Common myeloid progenitor, CD34-positive (primary cell): ENCODE measurements at places on chromosomes 2 and 18.

DNA sequence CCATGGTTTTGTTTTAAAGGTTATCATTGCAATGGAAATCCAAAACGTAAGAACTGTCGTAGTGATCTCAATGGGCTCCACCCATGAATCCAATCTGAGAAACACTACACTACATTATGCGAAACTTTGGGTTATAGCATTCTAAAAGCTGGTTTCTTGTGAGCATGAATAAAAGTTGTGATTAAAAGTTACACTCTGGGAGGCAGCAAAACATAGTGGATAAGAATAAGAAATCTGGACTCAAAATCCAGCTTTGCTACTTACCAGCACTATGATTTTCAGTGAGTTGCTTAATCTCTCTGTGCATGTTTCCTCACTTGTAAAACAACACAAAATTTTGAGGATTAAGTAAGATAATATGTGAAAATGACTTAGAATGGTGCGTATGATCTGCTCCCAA is 25.7 kb upstream of the THOC1 start:
- H3K4me1 ChIP-seq = peaks cover 7% of the 10 kb centered on the region
- no peaks in the 10 kb centered on the region for H3K36me3 ChIP-seq
- peak; percentile 11 for DNase-seq

DNA sequence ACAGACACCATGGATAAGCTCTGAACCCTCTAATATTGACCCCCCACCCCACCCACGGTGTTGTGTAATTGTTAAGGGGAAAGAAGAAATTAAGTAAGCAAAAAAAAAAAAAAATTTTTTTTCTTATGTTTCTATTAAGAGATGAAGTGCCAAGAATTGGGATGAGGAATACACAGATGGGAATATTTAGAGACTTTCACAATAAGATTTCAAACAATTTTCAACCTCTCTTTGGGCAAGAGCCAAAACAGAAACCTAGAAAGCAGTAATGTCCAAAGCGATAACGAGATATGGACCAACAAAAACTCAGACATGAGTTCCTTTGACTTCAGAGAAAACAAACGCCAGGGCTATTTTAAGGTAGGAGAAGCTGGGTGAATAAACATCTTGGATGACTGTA is 14.4 kb downstream of the PIEZO2 start:
- no peak overlapping the region for H3K27ac ChIP-seq
- H3K4me1 ChIP-seq = no peaks in the 10 kb centered on the region
- H3K4me3 ChIP-seq = no peak overlapping the region
- no peaks in the 10 kb centered on the region for H3K36me3 ChIP-seq
- no peaks in the 10 kb centered on the region for H3K27me3 ChIP-seq

DNA sequence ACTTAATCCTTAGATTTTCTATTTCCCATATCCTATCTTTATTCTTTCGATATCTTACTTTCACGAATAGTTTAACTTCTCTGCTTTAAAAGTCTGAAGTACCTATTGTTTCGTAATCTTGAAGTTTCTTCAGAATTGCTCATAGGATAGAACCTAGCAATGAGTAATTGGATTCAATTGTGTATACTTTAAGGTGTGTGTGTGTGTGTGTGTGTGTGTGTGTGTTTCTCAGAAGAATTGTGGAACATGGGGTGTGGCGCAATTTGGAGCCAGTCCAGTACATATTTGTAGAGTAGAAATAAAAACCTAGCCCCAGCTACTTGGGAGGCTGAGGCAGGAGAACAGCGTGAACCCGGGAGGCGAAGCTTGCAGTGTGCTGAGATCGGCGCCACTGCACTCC is 897.6 kb downstream of the BCL11A start:
- DNase-seq = no peak
- H3K4me1 ChIP-seq = no peaks in the 10 kb centered on the region
- H3K27ac ChIP-seq = no peak overlapping the region
- no peaks in the 10 kb centered on the region for H3K27me3 ChIP-seq
- H3K36me3 ChIP-seq = no peaks in the 10 kb centered on the region

DNA sequence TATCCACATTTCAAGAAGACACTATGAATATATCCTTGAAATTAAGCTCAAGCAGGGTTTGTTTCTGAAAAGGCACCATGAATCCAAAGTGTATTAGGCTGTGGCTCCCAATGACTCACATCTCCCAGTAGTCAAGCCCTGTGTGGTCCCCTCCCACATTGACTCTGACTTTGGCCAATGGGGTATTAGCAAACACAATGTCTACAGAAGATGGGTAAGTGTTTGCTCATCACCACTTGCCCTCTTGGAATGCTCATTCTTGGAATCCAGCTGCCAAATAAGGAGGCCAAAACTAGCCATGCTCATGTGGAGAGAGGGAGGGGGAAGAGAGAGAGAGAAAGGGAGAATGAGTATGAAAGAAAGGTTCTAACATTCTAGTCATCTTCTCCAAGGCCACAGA is 490.0 kb downstream of the TXNL1 start:
- DNase-seq = no peak
- no peak overlapping the region for H3K4me3 ChIP-seq
- H3K36me3 ChIP-seq = no peaks in the 10 kb centered on the region
- no peak overlapping the region for H3K27ac ChIP-seq
- no peaks in the 10 kb centered on the region for H3K4me1 ChIP-seq

GRCh38 chr2:134299334-134299733 is 45.5 kb downstream of the MGAT5 start:
- no peaks in the 10 kb centered on the region for H3K36me3 ChIP-seq
- H3K4me1 ChIP-seq = peaks cover 21% of the 10 kb centered on the region
- no peak overlapping the region for H3K4me3 ChIP-seq

DNA sequence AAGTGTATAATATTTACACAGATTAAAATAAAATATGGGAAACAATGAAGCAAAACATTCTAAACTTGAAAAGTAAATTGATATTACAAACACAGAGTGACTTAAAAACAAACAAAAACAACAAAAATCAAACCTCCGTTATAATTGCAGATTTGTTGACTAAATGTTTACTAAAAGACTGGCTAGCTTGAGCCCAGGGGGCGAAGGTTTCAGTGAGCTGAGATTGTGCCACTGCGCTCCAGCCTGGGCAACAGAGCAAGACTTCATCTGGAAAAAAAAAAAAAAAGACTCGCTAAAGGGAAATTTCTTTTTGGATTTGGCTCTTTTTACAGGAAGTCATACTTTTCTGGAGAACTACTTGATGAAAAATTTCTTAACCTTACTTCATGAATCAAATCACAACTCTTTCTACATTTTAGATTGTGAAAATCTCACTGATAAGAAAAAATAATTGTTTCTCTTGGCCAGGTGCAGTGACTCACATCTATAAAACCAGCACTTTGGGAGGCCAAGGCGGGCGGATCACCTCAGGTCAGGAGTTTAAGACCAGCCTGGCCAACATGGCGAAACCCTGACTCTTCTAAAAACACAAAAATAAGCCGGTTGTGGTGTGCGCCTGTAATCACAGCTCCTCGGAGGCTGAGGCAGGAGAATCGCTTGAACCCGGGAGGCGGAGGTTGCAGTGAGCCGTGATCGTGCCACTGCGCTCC is 9.7 kb downstream of the TFPI start:
- H3K27me3 ChIP-seq = no peaks in the 10 kb centered on the region
- DNase-seq = no peak
- no peak overlapping the region for H3K27ac ChIP-seq
- H3K4me3 ChIP-seq = no peak overlapping the region
- H3K36me3 ChIP-seq = no peaks in the 10 kb centered on the region

DNA sequence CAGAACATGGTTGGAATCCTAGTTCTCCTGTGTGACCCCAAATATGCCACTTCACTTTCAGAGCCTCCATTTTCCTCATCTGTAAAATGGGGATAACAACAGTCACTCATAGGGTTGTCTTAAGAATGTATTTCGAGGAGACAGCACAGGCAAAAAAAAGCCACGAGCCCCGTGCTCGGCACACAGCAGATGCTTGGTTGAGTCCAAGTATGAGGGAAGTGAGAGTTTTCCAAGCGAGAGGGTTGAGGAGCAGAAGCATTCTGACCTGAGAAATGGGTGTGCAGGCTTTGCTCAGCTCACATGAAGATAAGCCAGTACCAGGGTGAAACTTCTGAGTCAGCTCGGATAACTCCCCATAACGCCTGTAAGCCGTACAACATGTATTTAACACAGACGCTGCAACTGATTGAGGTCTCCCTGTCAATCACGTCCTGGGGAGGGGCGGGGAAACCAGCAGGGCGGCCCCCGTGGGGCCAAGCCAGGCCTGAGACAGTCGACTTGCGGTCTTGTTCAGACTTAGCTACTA is 23.0 kb upstream of the ODC1 start:
- DNase-seq = no peak
- no peaks in the 10 kb centered on the region for H3K36me3 ChIP-seq
- H3K4me1 ChIP-seq = no peaks in the 10 kb centered on the region
- H3K27ac ChIP-seq = no peak overlapping the region
- no peak overlapping the region for H3K4me3 ChIP-seq

- no peak for DNase-seq
- H3K27me3 ChIP-seq = no peaks in the 10 kb centered on the region
- H3K27ac ChIP-seq = no peak overlapping the region
- no peak overlapping the region for H3K4me3 ChIP-seq
- H3K4me1 ChIP-seq = no peaks in the 10 kb centered on the region
These were observed 254.6 kb downstream of the MEIS1 start for GRCh38 chr2:66689456-66690051.

GRCh38 chr2:126659562-126660467 is 3.9 kb downstream of the GYPC start:
- H3K4me1 ChIP-seq = peaks cover 92% of the 10 kb centered on the region
- peak; percentile 49 for DNase-seq
- peak overlapping the region; percentile 68 for H3K27ac ChIP-seq
- no peaks in the 10 kb centered on the region for H3K27me3 ChIP-seq
- H3K36me3 ChIP-seq = peaks cover 10% of the 10 kb centered on the region
- peak overlapping the region; percentile 30 for H3K4me3 ChIP-seq

GRCh38 chr2:205520311-205520710 is 162.0 kb upstream of the NRP2 start:
- no peak for DNase-seq
- no peaks in the 10 kb centered on the region for H3K4me1 ChIP-seq
- no peaks in the 10 kb centered on the region for H3K27me3 ChIP-seq
- no peaks in the 10 kb centered on the region for H3K36me3 ChIP-seq

- H3K4me3 ChIP-seq = no peak overlapping the region
- no peak for DNase-seq
- H3K36me3 ChIP-seq = no peaks in the 10 kb centered on the region
- H3K27me3 ChIP-seq = peaks cover 25% of the 10 kb centered on the region
- no peak overlapping the region for H3K27ac ChIP-seq
These were observed 67.2 kb upstream of the ATL2 start for GRCh38 chr2:38444247-38444646.

DNA sequence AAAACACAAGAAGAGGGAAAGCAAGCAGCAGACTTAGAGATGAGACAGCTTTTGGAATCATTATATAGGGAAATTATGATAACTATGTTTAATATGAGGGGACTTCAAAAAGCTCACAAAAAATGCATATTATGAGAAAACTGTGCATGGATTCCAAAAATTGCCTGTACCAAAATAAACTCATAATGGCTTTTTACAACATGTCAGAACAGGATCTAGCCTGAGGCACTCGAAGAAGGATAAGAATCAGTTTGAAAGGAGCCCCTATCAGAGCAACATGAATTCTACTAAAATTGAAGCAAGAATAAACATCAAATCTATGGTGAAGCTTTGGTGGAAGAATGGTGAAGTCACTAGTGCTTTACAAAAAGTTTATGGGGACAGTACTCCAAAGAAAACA is 187.4 kb downstream of the RDH14 start:
- no peaks in the 10 kb centered on the region for H3K4me1 ChIP-seq
- H3K27me3 ChIP-seq = peaks cover 5% of the 10 kb centered on the region

DNA sequence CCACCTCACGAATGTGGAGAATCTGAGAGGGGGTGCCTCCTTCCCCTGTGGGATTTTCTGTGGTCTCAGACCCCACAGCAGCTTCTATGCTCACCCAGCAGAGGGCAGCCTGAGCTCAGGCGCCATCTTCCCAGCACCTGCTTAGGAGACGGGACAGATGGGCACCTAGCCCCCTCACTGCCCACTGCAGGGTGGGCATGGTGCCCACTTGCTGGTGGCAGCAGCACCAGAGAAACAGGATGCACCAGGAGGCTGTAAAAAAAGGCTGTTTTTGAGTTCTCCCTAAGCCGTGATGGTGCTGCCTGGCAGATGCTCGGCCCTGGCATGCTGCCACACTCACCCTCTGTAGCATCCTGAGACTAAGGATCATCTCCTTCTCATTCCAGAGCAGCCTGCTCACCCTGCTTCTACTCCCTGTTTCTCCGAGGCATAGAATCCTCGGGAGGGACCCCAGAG is 19.1 kb upstream of the SLC20A1 start:
- no peak overlapping the region for H3K4me3 ChIP-seq
- peaks cover 75% of the 10 kb centered on the region for H3K4me1 ChIP-seq

GRCh38 chr2:127707890-127708648 is 6.8 kb downstream of the SFT2D3 start:
- H3K4me1 ChIP-seq = peaks cover 4% of the 10 kb centered on the region
- H3K36me3 ChIP-seq = peaks cover 14% of the 10 kb centered on the region
- H3K4me3 ChIP-seq = no peak overlapping the region
- H3K27ac ChIP-seq = no peak overlapping the region
- no peak for DNase-seq

- H3K4me1 ChIP-seq = no peaks in the 10 kb centered on the region
- H3K4me3 ChIP-seq = no peak overlapping the region
- H3K27ac ChIP-seq = no peak overlapping the region
- H3K27me3 ChIP-seq = peaks cover 10% of the 10 kb centered on the region
These were observed 75.6 kb upstream of the CCDC150 start for GRCh38 chr2:196563876-196564275.

GRCh38 chr2:232418466-232419244 is 12.0 kb downstream of the ALPG start:
- peak; percentile 77 for DNase-seq
- H3K27me3 ChIP-seq = peaks cover 34% of the 10 kb centered on the region
- H3K36me3 ChIP-seq = no peaks in the 10 kb centered on the region
- H3K27ac ChIP-seq = no peak overlapping the region
- peak overlapping the region; percentile 16 for H3K4me3 ChIP-seq

- no peak overlapping the region for H3K4me3 ChIP-seq
- H3K36me3 ChIP-seq = no peaks in the 10 kb centered on the region
- peak; percentile 34 for DNase-seq
- no peak overlapping the region for H3K27ac ChIP-seq
- no peaks in the 10 kb centered on the region for H3K4me1 ChIP-seq
These were observed 68.6 kb downstream of the EXOC6B start for GRCh38 chr2:72757177-72757775.

GRCh38 chr18:46226461-46226860 is 122.3 kb downstream of the HAUS1 start:
- H3K4me1 ChIP-seq = peaks cover 4% of the 10 kb centered on the region
- no peaks in the 10 kb centered on the region for H3K27me3 ChIP-seq
- no peak for DNase-seq
- peaks cover 13% of the 10 kb centered on the region for H3K36me3 ChIP-seq
- H3K27ac ChIP-seq = no peak overlapping the region

DNA sequence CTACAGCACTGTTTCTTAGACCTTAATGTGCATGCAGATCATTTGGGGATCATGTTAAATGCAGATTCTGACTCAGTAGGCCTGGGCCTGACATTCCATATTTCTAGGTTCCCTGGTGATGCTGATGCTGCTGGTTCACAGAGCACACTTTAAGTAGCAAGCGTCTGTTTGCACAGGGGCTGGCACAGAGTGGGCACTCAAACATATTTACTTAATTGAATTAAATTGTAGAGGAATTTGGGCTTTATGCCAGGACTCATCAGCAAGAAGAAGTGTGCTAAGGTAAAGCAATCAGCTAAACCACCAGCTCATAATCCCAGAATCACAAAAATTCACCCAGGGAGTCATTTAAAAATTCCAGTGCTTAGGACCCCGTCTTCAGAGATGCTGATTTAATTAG is 25.1 kb upstream of the INPP4A start:
- no peaks in the 10 kb centered on the region for H3K36me3 ChIP-seq
- H3K4me3 ChIP-seq = no peak overlapping the region
- H3K27me3 ChIP-seq = no peaks in the 10 kb centered on the region
- no peak overlapping the region for H3K27ac ChIP-seq
- no peak for DNase-seq
